ENCODE measurements at places on chromosomes 2 and 18. TPM values are rescaled to one million over a fixed set of nuclear protein-coding genes. Genes with fewer than 3 reads are reported as not detected.

GRCh38 chr2:3785220-3785889 is 82.0 kb downstream of the DCDC2C start:
- DNase-seq = no peak

GRCh38 chr2:70673041-70673647 is 94.9 kb downstream of the ADD2 start:
- no peak for DNase-seq

- DNase-seq = no peak
These were observed 127.6 kb upstream of the TWIST2 start for GRCh38 chr2:238720232-238720672.

DNA sequence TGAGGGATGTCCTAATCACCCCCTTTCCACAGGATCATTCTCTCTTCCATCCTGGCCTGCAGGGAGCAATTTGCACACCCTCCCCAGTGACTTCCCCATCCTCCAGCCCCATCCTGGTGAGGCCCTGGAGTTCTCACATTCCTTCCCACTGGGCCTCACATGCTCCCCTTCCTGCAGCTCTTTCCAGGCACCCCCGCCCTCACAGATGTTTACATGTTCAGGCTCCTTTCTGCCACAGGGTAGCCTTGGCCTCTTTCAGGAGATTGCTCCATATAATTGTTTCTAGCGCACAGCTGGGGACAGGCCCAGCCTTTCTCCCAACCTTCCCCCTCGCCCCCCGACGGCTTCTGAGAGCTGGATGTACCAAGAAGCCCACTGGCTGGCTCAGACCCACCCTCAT is 288.4 kb upstream of the TRIB2 start:
- no peak for DNase-seq

GRCh38 chr18:45635893-45636509 is 20.7 kb downstream of the SLC14A2 start:
- no peak for DNase-seq

DNA sequence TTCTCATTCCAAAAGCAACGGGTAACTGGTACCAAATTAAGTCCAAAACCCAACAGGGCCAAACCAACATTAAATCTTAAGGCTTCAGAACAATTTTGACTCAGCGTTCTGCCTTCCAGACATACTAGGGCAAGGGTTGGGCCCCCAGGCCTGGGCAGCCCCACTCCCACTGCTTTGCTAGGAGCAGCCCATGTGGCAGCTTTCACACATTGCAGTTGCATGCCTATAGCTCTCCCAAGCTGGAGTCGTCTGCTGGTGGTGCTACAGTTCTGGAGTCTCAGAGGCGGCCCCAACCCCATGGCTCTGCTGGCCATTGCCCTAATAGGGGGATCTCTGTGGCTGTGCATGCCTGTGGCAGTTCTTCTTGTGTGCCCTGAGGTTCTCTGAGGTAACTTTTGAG is 37.6 kb upstream of the CD226 start:
- DNase-seq = no peak

G6PC2 gene
- not detected for polyA plus RNA-seq

CHPF gene
- polyA plus RNA-seq = 58.2 TPM

CPO gene
- polyA plus RNA-seq = 0.37 TPM

REG1B gene
- polyA plus RNA-seq = not detected

ARMC9 gene
- 6.3 TPM for polyA plus RNA-seq

ALPP gene
- polyA plus RNA-seq = not detected

LHCGR gene
- 0.25 TPM for polyA plus RNA-seq
